Endodermal cell (in vitro differentiated cells): ENCODE measurements at places on chromosomes 12 and 14. TPM values are rescaled to one million over a fixed set of nuclear protein-coding genes. Genes with fewer than 3 reads are reported as not detected.

GRCh38 chr12:64618953-64619590 is 8.8 kb downstream of the RASSF3 start:
- peak; percentile 20 for DNase-seq

The ZBTB42 gene
- 5.6 to 9.0 TPM (median 7.7 TPM) in 3 replicates for total RNA-seq

DNA sequence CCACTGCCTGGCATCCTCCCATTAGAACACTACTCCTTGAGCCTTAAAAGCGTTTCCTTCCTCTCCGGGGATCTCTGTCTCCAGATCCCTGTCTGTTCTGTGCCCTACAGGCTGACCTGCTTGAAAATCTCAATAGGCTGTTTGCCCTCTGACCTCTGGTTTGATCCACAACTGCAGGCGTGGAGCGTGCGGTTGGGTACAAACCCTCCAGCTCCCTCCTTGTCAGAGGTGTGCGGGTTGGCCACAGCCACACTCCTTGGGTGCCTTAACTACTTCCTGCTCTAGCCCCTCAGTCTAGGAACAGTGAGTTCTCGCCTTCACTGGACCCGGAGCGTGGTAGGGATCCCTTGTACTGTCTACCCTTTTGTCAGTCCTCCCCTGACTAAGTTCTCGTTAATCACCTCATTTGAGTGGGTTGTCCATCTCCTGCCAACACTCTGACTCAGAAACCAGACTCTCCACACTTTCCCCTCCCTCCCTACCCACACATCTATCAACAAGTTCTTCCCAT is 33.1 kb downstream of the CMKLR1 start:
- no peak for DNase-seq

DNA sequence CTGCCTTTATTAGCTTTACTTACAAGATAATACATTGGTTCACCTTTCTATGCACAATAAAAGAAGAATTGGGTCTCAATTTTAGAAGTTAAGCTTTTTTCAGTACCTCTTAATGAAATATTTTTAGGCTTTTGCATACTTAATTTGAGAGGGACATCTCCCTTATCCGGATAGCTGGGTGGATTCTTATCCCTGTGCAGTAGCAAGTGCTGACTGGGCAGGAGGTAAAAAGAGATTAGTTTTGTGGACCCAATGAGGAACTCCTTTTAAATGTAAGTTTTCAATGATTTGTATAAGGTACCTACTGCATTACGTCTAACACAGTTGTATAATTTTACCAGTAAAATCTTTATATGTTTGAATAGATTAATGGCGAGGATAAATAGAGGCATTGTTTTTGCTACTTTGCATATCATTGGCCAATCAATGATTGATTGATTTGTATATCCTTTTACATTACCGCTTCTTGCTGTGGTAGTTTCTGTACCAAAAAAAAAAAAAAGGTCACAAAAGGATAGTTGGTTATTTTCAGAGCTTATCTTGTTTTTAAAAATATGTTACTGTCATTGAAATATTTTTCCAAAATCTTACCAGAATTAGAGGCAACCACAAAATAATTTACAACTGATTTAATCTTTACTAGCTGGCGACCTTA is 2.2 kb downstream of the CPSF6 start:
- no peak for DNase-seq

GRCh38 chr14:39843881-39844280 is 411.6 kb upstream of the FBXO33 start:
- DNase-seq, result no peak

GRCh38 chr14:103730490-103731035 is 15.0 kb downstream of the ZFYVE21 start:
- no peak for DNase-seq

- DNase-seq, result no peak
Observed at GRCh38 chr12:79560225-79560889, 130.4 kb downstream of the PAWR start.

DNA sequence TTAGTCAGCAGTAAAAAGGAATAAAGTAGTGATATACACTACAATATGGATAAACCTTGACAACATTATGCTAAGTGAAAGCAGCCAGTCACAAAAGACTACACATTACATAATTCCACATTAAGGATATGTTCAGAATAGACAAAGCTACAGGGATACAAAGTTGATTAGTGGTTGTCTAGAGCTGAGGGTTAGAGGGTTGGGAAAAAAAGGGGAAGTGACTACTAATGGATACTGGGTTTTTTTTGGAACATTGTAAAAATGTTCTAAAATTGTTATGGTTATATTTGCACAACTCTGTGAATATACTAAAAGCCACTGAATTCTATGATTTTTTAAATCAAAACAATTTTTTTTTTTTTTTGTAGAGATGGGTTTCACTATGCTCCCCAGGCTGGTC is 4.8 kb upstream of the NGDN start:
- no peak for DNase-seq

GRCh38 chr14:99573000-99573330 is 31.0 kb downstream of the CCDC85C start:
- DNase-seq, result no peak
